GM23248 (cell line): ENCODE measurements at places on chromosomes 1 and 21. TPM values are rescaled to one million over a fixed set of nuclear protein-coding genes. Genes with fewer than 3 reads are reported as not detected.

Gene KPRP
- 9.9 and 10.4 TPM in 2 replicates for polyA plus RNA-seq

DNA sequence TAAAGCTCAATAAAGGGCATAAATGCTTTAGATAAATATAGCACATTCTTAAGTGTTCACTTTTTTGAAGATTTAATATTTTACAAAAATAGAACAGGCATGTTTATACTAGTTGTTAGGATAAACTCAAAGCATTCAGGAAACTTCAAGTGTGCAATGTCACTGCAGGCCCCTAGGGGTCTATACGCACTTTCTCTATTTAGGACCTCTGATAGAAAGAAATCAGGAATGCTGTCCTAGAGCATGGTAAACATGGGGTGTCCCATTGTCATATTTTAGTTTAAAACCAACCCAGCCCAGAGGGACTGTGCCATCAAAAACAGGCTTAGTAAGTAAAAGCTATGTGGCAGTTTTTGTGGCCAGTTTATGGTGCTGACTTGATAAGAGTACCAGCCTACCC lies 102.2 kb downstream of the BARHL2 start:
- no peak overlapping the region for H3K4me3 ChIP-seq
- H3K36me3 ChIP-seq: no peaks in the 10 kb centered on the region
- peak; percentile 8 for DNase-seq
- H3K27me3 ChIP-seq: no peaks in the 10 kb centered on the region
- H3K4me1 ChIP-seq: no peaks in the 10 kb centered on the region

Gene SRP9
- 415 and 419 TPM in 2 replicates for polyA plus RNA-seq

DNA sequence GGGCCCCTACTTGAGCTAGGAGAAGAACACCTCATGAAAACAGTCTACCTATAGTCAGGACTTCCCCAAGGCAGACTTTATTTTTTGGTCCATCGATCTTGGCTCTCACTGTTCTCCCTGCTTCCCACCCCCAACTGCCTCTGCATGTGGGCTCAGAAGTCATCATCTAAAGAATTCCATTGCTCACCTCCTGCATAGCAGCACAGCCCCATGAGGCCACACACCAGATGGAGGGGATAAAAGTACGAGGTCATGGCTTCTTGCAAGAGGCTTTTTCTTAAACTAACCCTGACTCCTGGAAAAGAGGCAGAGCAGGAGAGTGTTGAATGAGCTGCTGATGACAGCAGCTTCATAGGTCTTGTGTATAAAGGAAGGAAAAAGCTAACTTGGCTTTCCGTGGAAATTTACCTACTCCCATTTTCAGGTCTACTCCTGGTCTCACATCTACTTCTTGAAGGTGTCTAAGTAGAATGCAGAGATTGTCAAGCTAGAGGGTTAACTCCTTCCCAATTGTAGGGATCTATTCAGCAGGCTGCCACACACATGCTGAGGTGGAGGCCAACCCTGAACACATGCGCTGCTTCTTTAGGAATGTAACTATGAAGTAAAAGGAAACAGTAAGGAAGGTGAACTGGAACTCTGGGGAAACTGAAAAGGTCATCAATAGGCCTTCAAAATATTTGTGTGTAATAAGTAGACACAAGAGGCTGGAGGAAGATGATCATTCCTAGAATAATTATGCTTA lies 18.7 kb downstream of the WNT2B start:
- H3K27me3 ChIP-seq: no peaks in the 10 kb centered on the region
- peak; percentile 50 for DNase-seq
- H3K4me1 ChIP-seq: peaks cover 66% of the 10 kb centered on the region
- peak overlapping the region; percentile 22; the same call in 1 of the 2 replicates for H3K4me3 ChIP-seq

DNA sequence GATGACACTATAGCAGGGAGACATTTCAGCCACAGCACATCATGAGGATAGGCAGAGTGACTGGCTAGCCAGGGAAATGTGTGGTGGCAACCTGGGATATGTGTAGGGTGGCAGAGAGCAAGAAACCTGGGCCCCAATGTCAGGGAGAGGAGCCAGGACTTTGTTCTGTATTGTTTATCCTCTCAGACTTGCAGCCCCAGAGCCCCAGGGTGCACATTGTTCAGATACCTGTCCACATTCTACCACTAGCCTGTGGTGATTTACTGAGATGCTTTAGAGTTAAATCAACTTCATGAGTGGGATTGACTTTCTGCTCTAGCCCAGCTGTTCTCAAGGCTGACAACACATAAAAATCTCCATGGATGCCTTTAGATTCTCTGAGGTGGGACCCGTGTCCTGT lies 61.5 kb downstream of the MAB21L3 start:
- no peak overlapping the region for H3K4me3 ChIP-seq
- no peak overlapping the region for H3K27ac ChIP-seq
- H3K4me1 ChIP-seq: no peaks in the 10 kb centered on the region
- H3K36me3 ChIP-seq: no peaks in the 10 kb centered on the region
- H3K27me3 ChIP-seq: peaks cover 19% of the 10 kb centered on the region
- no peak for DNase-seq

Gene KRTAP25-1
- polyA plus RNA-seq: not detected in 2 replicates

Gene PLA2G2D
- polyA plus RNA-seq: not detected in 2 replicates
